Spleen (tissue), 13 donors: ENCODE measurements at places on chromosomes 7 and 10. TPM values are rescaled to one million over a fixed set of nuclear protein-coding genes. Genes with fewer than 3 reads are reported as not detected.

DNA sequence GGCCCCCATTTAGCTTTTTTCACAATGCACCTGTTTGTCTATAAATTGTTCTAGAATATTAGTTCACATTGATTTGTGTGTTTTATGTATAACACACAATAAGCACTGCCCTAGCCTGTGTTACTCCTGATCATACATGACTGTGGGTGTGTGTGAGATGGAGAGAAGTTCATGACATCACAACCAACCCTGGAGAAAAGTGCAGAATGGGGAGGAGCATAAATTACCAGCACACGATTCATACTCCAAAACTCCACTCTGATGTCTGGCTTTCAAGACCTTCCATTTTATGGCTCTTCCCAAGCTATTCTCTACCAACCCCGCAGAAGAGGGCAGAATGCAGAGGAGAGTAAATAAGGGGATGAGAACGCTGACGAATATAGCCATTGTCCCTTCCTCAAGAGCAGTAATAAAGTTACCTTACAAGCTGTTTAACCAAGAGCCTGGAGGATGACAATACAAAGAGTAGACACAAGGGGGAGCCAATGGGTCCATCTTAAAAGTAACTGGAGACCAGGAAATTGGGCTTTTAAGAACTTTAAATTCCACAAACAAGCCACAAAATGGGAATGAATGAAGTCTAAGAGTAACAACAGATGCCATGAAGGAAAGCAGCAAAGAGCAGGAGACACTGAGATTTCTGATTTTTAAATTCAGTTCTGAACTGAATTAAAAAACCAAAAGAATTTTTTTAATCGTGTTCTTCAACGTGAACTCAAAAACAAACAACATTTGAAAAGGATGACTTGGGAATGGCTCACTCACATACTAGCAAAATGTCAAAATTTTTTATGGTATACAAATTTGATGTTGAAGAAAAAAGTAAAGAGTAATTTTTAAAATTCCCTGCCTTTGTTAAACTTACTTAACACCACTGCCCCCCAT is 159.6 kb downstream of the PARD3 start:
- DNase-seq: no peak
- no peak overlapping the region for H3K4me3 ChIP-seq
- no peaks in the 10 kb centered on the region for H3K36me3 ChIP-seq
- no peaks in the 10 kb centered on the region for H3K4me1 ChIP-seq
- no peak overlapping the region for H3K27ac ChIP-seq

GRCh38 chr7:137078781-137079180 is 210.3 kb downstream of the CHRM2 start:
- H3K27me3 ChIP-seq: no peaks in the 10 kb centered on the region
- H3K4me1 ChIP-seq: no peaks in the 10 kb centered on the region
- no peak overlapping the region for H3K27ac ChIP-seq
- no peak overlapping the region for H3K4me3 ChIP-seq

HOXA11 gene
- not detected for total RNA-seq

GRCh38 chr10:4147245-4147644 is 362.2 kb upstream of the KLF6 start:
- no peaks in the 10 kb centered on the region for H3K36me3 ChIP-seq
- H3K27me3 ChIP-seq: no peaks in the 10 kb centered on the region
- no peaks in the 10 kb centered on the region for H3K4me1 ChIP-seq
- DNase-seq: no peak

- no peaks in the 10 kb centered on the region for H3K27me3 ChIP-seq
- no peak overlapping the region for H3K4me3 ChIP-seq
- peaks cover 5% of the 10 kb centered on the region for H3K4me1 ChIP-seq
These were observed 37.0 kb upstream of the SVOPL start for GRCh38 chr7:138738114-138738513.

DNA sequence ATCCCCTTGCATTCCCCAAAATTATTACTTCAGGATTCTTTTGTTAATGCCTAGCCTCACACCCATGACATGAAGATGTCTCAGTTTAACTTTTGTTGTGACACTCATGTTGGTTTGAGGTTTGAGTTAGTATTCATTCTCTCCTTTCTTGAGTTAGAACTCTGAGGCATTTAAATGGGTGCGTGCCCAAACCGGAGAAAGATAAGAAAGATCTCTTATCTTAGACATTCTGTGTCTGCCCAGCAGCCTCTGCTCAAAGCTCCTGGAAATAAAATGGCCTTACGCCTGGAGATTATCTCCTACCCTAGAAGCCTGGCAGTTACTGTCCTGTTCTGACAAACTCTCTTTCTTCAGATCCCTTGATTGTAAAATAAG is 26.3 kb downstream of the WBP1L start:
- H3K4me3 ChIP-seq: no peak overlapping the region
- no peaks in the 10 kb centered on the region for H3K36me3 ChIP-seq
- H3K27me3 ChIP-seq: no peaks in the 10 kb centered on the region
- peaks cover 24% of the 10 kb centered on the region for H3K4me1 ChIP-seq
- no peak overlapping the region for H3K27ac ChIP-seq

GRCh38 chr10:19252531-19252930 is 203.9 kb downstream of the MALRD1 start:
- no peaks in the 10 kb centered on the region for H3K36me3 ChIP-seq
- no peak overlapping the region for H3K4me3 ChIP-seq
- no peak for DNase-seq
- no peaks in the 10 kb centered on the region for H3K4me1 ChIP-seq
- H3K27ac ChIP-seq: no peak overlapping the region
- H3K27me3 ChIP-seq: no peaks in the 10 kb centered on the region

DNA sequence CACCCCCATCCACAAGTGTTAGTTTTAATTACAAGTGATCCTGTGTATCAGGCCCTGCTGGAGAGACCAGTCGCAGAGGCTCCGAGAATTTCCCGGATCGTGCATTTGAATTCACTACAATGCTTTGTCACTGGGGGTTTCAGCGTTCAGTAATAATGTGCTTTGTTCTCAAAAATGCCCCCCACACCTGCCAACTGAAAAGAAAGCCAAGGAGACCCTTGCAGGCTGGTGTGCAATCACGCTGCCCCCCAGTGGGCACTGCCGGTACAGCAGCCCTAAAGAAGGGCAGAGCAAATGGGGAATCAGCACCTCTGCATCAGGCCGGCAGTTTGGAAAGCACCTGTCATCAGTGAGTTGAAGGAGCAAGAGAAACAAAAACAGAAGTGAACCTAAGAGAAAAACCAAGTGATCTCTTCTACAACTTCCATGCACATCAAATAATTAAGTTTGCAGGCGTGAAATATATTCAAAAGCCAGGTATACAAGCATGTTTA is 177.6 kb downstream of the PARD3 start:
- no peaks in the 10 kb centered on the region for H3K36me3 ChIP-seq
- no peak overlapping the region for H3K4me3 ChIP-seq
- H3K4me1 ChIP-seq: peaks cover 18% of the 10 kb centered on the region
- H3K27ac ChIP-seq: no peak overlapping the region
- DNase-seq: peak; percentile 85
- H3K27me3 ChIP-seq: no peaks in the 10 kb centered on the region

- no peaks in the 10 kb centered on the region for H3K4me1 ChIP-seq
- H3K36me3 ChIP-seq: no peaks in the 10 kb centered on the region
- H3K4me3 ChIP-seq: no peak overlapping the region
- H3K27ac ChIP-seq: peak overlapping the region; percentile 5
These were observed 1094.0 kb downstream of the KCNMA1 start for GRCh38 chr10:76543655-76544054.

ASCC1 gene
- 41.7 TPM for total RNA-seq

DNA sequence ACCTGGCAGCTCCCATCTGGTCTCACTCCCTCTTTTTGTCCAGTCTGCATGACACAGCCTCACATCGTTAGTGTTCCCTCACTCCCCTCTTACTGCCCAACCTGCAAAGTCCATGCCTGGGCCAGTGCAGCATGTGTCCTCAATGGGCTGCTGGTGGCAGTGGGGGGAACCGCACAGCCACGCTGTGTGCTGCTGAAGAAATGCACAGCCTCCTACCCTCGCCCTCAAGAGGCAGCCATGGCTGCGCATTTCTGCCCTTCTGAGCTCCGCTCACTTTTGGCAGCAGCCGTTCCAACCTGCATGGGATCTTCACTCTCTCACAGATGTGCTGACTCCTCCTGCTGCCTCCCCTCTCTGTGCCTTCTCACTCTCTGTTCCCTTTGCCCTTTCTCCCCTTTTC is 103.4 kb downstream of the EGFR start:
- no peaks in the 10 kb centered on the region for H3K4me1 ChIP-seq
- no peak overlapping the region for H3K27ac ChIP-seq

GRCh38 chr10:15214237-15214636 is 45.7 kb upstream of the NMT2 start:
- no peak for DNase-seq
- H3K27ac ChIP-seq: no peak overlapping the region
- peaks cover 14% of the 10 kb centered on the region for H3K4me1 ChIP-seq
- no peak overlapping the region for H3K4me3 ChIP-seq
- H3K27me3 ChIP-seq: no peaks in the 10 kb centered on the region

AP4M1 gene
- 10.4 TPM for total RNA-seq

CTTNBP2 gene
- total RNA-seq: 8.7 TPM

GRCh38 chr7:35261476-35262285 is 7.8 kb upstream of the TBX20 start:
- peaks cover 97% of the 10 kb centered on the region for H3K27me3 ChIP-seq
- peaks cover 5% of the 10 kb centered on the region for H3K4me1 ChIP-seq
- no peaks in the 10 kb centered on the region for H3K36me3 ChIP-seq
- no peak overlapping the region for H3K4me3 ChIP-seq

- no peaks in the 10 kb centered on the region for H3K27me3 ChIP-seq
- DNase-seq: no peak
- peaks cover 100% of the 10 kb centered on the region for H3K4me1 ChIP-seq
- H3K4me3 ChIP-seq: no peak overlapping the region
These were observed 29.1 kb downstream of the EPC1 start for GRCh38 chr10:32317795-32318357.

- DNase-seq: no peak
- H3K4me1 ChIP-seq: peaks cover 10% of the 10 kb centered on the region
- H3K27ac ChIP-seq: no peak overlapping the region
- no peak overlapping the region for H3K4me3 ChIP-seq
These were observed 52.3 kb upstream of the GJD4 start for GRCh38 chr10:35552650-35553342.
